ENCODE measurements at places on chromosomes 2 and 18.

- no peak for DNase-seq
These were observed 474.9 kb upstream of the TCF4 start for GRCh38 chr18:56062931-56063330.

- peak; percentile 71 for DNase-seq
These were observed 1.6 kb downstream of the MTCL1 start for GRCh38 chr18:8706791-8707555.

DNA sequence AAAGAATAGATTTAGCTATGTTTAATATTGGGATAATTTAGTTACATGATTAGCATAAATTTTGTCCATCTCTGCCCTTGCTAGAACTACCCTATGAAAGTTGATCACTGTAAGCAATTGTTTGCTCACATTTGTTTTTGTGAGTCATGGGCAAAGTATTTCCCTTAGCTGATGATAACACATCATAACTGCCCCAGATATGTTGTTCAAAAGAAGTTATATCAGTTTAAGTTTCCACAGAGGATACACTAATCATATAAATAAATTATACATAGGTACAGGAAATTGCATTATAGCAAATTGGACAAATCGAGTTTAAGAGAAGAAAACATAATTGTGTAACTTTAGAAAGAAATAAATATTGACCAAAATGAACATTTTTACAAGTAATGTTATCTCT, 223.2 kb upstream of the PIK3C3 start:
- no peak for DNase-seq

DNA sequence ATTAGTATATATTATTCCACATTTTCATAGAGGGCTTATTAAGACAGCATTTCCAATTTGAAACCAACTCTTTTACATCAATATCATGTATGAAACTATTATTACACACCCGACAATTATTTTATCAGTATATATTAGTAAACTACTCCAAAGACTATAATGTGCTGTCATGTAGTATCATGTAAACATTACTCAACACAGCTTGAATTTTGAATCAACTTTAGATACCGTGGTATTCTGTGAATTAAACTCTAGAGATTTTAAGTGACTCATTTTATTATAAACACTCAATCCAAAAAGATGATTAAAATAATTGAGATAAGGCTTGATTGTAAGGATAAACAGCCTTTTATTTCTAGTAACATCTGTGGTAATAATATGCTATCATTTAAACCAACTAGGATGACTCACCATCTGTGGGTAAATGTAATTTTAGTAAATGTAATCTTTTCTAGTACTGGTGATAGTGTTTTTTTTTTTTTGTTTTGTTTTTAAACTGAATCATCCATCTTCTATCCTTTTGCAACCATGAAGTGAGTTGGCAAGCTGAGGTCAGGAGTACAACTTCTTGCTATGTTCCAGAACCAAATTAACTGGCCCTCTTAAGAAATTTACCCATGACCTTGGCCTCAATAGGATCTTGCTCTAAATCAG, 144.3 kb upstream of the SMAD7 start:
- DNase-seq: no peak

DNA sequence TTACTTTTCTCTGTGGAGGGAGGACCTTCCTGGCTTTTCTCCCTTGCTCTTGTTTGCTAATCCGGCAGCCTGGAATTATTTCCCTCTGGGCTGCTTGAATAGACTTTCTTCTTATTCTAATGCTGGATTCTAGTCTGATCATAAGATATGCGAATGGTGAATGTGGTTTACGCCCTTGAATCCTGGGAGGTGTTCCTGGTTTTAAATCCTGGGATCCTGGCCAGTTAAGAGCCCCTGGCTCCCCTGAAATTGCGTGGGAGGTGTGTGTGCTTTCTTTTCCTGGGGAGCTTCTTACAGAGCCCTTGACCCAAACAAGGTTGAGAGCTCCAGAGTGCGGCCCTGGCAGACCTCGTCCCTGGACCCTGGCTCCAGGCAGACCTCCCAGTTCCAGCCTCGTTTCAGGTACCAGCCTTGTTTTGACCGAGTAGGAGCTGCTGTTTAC, 2.8 kb downstream of the SH3BP4 start:
- peak; percentile 30 for DNase-seq

- no peak for DNase-seq
These were observed 20.7 kb upstream of the SULT1C2 start for GRCh38 chr2:108268001-108268400.

DNA sequence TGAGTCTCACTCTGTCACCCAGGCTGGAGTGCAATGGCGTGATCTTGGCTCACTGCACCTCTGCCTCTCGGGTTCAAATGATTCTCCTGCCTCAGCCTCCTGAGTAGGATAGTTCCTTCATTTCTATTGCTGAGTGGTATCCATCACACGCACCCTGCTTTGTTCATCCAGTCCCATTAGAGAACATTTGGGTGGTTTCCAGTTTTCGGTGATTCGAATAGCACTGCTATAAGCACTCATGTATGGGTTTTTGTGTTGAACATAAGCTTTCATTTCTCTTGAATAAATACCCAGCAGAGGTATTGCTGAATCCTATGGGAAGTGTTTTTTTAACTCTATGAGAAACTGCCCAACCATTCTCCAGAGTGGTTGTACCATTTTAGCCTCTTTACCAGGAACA, 147.3 kb downstream of the DDX1 start:
- DNase-seq: no peak
